ENCODE measurements at places on chromosomes 5 and 9.
A peak's percentile ranks its signal among the peaks of the same experiment; 100 is the strongest.

DNA sequence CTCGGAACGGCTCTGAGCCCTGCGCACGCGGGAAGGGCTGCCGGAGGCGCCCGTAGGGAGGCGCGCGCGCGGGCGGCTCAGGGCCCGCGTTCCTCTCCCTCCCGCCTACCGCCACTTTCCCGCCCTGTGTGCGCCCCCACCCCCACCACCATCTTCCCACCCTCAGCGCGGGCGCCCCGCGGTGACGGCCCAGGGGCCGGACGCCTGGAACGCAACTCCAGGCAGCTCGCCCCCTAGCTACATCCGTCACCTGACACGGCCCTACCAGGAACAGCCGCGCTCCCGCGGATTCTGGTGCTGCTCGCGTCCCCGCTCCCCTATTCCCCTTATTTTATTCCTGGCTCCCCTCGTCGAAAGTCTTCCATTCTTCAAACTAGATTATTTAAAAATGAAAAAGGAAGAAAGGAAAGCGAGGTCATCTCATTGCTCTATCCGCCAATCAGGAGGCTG, at the start of gene CDKN2B-AS1:
Gene CDKN2B-AS1 (plus strand): TSS at position 236 of the 450 bp plus-strand sequence.
- no peak for DNase-seq

DNA sequence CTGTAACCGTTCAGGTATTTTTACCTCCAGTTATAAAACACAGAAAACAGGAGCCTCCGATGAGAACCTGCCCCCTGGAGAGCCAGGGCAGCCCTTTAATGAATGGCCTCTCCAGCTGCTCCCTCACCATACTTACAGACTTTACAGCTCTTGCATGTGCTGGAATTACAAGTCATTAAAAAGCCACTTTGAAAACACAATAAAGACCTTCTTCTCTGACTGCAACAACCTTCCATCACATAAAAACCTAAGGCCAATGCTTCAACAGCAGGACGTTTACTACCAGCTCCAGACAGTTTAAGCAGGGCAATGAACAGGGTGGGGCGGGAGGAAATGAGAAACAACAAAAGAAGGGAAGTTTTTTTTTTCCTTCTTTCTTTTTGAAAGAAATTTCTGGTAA, 213.8 kb downstream of the MLLT3 start:
- no peak for DNase-seq

DNA sequence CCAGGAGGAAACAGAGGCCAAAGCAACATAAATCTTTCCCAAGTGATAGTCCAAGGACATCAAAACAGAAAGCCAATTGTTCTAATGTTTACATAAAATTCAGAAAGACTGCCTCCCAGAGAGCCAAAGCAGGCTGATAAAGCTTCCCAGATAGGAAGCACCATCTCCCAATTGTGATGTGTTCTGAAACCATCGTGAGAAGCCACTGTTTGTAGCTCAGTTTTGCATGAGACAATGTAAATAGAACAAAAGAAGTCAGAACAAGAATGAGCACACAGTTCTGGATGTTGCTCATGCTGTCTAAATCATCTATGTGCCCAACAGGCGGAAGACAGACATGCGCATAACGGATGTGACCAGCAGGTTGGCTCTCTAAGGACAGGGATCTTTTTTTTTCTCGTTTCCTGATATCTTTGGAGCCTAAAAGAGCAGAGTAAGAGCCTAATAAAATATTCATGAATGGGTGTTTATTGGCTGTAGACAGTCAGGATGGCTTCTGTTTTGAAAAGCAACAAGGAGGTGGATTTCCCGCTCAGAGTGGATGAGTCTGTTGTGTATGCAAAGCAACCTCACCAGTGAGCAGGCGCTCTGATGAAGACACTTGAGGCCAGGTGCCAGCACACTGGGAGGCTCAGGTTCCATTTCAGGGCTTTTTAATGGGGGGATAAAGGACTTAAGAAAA, 113.6 kb downstream of the GNA14 start:
- DNase-seq: no peak

DNA sequence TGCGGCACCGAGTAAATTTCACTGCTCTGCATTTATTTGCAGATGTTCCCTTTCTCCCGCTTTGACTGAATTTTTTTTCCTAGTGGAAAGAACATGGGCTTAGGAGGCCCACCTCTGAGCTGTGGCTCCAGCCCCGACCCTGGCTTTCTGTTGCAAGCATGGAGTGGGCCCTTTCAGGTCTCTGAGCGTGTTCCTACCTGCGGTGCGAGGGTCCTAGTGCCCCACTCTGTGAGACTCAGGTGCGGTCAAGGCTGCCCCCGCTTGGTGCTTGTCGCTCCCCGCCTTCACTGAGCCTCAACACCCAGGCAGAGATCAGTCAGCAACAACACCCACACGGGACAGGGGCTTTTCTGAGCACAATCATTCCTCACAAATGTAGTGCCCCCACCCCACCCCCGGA, 32.0 kb downstream of the SLC6A3 start:
- DNase-seq: peak; percentile 36

- no peak for DNase-seq
These were observed 85.5 kb downstream of the ELAVL2 start for GRCh38 chr9:23740531-23740930.

DNA sequence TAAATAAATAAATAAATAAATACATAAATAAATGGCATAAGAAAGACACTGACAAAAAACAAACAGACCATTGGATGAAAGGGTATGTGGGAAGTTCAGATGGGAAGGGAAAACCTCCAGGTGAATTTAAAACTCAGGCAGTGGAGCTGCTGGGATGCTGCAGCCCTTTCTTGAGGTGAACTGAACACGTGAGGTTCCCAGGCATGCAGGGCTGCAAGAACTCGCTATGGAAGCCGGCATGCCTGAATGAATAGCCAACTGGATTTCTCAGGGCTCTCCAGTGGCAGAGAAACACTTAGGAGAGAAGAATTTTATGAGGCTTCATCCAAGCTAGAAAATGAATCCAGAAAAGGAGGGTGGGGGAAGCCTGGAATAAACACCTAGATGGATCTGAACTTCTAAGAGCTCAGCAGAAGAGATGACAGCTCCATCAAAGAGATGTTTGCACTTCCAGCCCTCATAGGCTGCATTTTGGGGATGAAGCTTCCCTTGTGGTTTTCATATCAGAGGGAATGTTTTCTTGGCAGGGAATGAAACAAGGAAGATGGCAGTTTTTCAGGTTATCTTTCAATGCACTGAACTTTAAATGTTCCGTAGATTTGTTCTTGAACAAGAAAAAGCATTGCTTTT, 224.2 kb upstream of the DAP start:
- DNase-seq: no peak

GRCh38 chr9:479304-479970, 264.8 kb downstream of the DOCK8 start:
- DNase-seq: no peak

- DNase-seq: no peak
These were observed 199.5 kb downstream of the FER start for GRCh38 chr5:108947164-108947563.

DNA sequence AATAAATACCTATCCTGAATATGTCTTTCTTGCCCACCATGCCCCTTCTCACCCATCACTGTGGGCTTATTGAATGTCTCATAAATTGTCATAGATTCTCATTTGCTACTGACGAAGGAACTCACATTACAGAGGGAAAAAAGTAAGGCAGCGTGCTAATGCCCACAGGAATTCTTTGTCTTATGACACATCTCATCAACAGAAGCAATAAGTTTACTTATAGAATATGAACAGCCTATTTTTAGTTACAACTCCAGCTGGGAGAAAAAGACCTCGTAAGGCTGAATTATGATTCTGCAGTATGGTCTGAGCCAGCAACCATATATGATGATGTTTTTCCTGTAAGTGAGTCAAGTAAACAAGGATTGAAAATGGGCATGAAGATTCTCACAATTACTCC, 22.4 kb upstream of the ATG10 start:
- no peak for DNase-seq

GRCh38 chr5:154446195-154447088, 645 bp downstream of the SAP30L start:
- DNase-seq: peak; percentile 70

DNA sequence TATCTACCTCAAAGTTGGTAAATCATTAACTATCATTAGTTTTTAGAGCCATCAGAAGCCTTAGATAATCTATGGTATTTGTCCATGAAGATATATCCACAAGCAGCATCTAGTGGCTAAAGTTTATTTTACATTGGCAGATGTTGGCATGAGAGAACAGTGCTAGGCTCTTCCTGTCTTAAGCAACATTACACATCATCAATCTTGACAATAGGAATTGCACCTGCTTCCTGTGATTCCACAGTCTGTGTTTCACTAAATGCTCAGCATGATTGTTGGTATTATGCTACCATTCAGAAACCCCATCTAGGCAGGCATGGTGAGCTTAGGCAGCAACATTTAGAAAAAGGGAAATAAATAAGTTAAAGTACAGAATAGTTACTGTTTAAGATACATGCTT, 246.6 kb downstream of the SLCO4C1 start:
- DNase-seq: no peak

GRCh38 chr9:128149001-128149701, at the start of gene LCN2:
LCN2 (plus strand) TSS chr9:128149453; CDS start chr9:128149526, 73 bp downstream.
- DNase-seq: peak; percentile 86

GRCh38 chr9:127397646-127398274, 791 bp downstream of the SLC2A8 start:
- DNase-seq: peak; percentile 59

DNA sequence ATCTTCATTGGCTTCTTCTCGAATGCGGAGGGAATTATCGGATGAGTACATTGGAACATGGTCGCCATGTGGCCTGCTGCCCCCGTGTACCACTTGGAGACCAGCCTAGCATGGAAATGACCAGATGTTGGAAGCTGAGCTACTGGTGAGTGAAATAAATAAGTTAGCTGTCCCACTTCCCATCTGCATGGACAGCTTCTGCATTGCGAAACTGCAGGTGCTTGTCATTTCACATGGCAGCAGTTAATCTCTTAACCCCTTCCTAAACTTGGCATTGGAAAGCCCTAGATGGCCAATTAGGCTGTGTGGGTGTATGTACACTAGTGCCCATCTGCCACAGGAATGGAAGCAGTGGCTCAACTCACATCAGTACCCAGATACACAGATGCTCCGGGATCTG, 246.6 kb upstream of the IL12B start:
- DNase-seq: no peak

DNA sequence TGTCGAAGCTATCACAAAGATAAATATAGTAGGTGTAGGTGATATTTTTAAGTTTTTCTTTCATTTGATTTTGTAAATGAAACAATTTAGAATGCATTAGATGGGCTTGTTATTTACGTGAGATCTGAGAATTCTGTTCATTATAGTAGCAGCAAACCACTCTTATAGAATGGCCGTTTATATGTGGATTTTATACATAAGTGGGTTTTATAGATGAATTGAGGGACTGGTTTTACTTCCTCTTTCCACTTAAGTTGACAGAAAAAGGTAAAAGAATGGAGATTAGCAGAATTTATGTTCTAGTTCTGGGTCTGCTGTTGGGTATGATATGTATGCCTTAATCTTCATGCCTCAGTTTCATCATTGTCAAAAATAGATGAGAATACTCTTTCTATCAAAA, 5.6 kb downstream of the RMI1 start:
- DNase-seq: no peak

DNA sequence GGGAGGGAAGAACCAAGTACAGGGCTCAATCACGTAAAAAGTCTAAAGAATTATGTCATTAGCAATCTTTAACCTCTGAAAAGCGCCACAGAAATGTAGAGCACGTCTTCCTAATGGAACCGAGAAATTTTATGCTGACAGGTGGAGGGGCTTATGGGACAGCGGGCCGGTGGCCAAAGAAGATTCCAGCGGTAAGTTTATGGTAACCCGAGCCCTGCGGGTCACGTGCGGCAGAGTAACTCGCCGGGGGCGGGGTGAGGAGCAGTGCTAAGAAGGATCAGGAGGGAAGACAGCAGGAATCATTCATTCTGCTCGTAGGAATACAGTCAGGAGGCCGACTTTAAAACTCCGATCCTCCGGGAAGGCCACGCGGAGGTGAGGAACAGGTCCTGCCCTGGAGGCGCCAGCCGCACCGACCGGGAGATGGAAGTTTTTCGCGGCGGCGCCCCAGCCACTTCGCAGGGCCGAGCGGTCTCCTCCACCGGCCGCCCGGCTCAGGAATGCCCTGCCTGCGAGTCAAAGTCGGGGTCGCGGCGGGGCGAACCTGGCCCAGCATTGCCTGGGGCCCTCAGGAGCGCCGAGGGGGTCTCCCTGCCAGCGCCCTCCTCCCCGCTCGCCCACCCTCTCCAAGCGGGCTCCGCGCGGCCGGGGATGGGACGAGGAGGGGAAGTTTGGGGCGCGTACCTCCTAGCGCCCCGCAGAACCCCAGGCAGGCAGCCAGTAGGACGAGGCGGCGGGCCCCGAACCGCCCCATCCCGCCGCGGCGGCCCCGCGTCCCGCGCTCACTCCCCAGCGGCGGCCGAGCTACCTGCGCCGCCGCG, 101.8 kb downstream of the ESM1 start:
- peak; percentile 31 for DNase-seq

DNA sequence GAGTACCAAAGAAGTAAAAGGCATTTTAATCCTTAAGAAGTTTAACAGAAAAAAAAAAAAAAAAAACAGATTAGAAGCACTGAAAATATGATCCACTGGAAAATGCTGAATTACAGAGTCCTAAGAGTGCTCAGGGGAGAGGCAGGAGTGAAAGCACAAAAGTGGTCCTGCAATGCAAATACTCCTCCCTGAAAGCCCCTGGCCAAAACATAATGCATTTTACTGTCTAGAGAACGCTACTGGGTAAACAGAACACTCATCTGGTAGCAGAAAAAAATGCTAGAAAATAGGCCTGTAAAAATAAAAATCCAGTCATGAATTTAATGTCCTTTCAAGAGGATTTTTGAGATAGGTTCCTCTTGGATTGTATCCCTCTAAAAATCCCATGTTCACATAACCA, 81.9 kb downstream of the ADAMTS12 start:
- DNase-seq: no peak

DNA sequence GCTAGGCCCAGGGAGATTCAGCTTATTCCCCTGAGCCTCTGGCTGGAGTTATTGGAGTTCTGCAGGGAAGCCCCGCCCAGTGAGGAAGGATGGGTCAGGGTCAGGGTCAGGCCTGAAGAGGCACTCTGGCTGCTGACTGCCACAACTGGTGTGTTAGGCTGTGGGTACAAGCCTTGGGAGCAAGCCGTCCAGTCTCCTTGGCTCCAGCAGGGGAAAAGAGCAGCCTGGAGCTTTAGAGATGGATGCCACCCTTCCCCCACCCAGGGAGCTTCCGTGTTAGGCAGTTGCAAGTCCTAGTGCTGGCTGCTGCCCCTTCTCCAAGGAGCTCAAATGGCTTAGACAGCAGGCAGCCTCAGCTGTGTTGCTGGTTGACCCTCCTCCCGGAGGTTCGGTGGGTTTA, 34.4 kb upstream of the TAF11L2 start:
- no peak for DNase-seq

All from right lobe of liver (tissue), 6 donors.